ENCODE measurements at places on chromosomes 13 and 19.

GRCh38 chr13:33319859-33320258 is 34.3 kb upstream of the STARD13 start:
- no peak for DNase-seq

GRCh38 chr13:77033717-77034302 is 6.9 kb upstream of the FBXL3 start:
- no peak for DNase-seq

DNA sequence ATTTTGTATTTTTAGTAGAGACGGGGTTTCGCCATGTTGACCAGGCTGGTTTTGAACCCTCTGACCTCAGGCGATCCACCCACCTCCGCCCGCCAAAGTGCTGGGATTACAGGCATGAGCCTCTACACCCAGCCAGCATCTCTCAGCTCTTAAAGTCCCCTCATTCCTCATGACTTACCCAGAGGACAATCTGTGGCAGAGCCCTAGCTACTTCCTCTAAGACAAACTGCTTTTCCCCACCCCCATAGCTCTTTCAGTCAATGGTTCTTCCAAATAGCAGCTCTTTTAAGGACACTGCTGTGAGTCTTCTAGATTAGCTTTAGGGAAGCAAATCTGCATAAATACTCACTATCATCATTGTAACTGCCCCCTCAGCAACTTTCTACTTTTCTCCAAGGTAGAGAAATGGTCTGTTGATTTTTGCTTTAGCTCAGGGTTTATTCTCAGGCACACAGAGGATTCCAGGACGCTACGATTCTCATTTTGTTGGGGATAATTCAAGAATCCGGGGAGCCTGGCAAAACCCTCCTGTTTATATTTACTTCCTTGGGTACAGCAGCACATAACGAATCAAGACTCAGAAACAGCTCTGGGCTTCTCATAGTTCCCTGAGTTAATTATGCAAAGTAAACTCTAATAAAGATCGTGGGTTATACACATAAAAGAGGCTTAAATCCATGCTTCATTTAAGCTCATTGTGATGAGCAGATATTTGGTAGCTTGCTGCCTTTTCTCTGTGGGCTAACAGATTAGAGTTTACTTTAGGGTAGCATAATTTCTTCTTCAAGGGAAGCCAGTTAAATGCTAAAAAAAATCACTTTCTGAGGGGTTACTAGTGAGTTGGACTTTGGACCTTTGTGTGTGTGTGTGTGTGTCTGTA is 357.4 kb downstream of the TDRD3 start:
- DNase-seq: no peak

- no peak for DNase-seq
These were observed 4.3 kb upstream of the FBXO17 start for GRCh38 chr19:38979812-38980211.

Measured in right kidney (tissue), 9 donors.